ENCODE measurements at places on chromosomes 5 and 9. TPM values are rescaled to one million over a fixed set of nuclear protein-coding genes. Genes with fewer than 3 reads are reported as not detected.
A peak's percentile ranks its signal among the peaks of the same experiment; 100 is the strongest.

GRCh38 chr9:128917151-128917849, 3.5 kb upstream of the PHYHD1 start:
- DNase-seq: no peak

SERF1B gene
- total RNA-seq: 21.5 TPM

DNA sequence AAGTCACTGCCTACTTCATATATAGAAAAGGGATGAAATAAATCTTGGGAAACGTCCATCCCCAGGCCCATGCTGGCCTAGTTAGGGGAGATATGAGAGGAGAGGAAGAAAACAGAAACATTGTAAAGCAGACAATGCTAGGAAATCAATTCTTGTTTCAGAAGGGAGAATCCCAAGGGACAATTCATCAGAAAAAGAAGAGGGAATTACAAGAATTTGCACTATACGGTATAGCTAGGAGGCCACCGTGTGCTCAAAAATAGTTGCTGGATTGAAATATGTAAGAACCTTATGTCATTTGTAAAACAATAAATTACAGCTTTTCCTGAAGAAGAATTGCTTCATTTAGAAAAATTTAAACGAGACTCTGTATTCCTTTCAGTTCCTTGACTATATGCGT, 8.3 kb upstream of the SHC3 start:
- no peak for DNase-seq

GRCh38 chr5:155017610-155018009, 4.1 kb downstream of the KIF4B start:
- DNase-seq: peak; percentile 10

C9orf50 gene
- not detected for total RNA-seq

- DNase-seq: no peak
Measured at GRCh38 chr9:14320271-14321181, 6.6 kb upstream of the NFIB start.

DNA sequence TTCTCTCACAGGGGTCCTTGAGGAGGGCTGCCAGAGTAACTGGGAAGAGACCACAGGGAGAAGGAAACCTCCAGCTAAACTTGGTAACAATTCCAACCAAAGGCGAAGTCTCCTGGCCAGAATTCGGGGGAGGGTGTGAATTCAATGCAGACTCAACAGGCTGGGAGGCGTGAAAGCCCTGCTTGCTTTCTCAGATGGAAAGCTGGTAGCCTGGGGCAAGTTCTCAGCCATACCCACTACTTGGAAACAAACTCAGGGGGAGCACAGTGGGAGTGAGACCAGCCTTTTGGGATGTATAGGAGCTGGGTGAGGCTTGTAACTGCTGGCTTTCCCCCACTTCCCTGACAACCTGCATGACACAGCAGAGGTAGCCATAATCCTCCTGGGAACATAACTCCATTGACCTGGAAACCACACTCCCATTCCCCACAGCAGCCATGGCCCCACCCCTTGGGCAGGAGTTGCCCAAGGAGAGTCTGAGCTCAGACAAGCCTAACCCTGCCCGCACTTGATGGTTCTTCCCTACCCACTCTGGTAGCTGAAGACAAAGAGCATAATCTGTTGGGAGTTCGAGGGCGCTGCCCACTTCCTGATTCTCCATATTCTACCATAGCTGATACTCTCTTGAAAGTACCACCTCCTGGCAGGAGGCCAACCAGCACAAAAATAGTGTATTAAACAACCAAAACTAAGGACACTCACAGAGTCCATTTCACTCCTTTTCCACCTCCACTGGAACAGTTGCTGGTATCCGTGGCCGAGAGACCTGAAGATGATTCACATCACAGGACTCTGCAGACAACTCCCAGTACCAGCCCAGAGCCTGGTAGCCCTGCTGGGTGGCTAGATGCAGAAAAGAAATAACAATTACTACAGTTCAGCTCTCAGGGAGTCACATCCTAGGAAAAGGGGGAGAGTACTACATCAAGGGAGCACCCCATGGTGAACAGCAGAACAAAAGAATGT, 123.8 kb downstream of the FAM170A start:
- DNase-seq: no peak

SOHLH1 gene
- not detected for total RNA-seq

CLIC3 gene
- total RNA-seq: 0.27 TPM

DNA sequence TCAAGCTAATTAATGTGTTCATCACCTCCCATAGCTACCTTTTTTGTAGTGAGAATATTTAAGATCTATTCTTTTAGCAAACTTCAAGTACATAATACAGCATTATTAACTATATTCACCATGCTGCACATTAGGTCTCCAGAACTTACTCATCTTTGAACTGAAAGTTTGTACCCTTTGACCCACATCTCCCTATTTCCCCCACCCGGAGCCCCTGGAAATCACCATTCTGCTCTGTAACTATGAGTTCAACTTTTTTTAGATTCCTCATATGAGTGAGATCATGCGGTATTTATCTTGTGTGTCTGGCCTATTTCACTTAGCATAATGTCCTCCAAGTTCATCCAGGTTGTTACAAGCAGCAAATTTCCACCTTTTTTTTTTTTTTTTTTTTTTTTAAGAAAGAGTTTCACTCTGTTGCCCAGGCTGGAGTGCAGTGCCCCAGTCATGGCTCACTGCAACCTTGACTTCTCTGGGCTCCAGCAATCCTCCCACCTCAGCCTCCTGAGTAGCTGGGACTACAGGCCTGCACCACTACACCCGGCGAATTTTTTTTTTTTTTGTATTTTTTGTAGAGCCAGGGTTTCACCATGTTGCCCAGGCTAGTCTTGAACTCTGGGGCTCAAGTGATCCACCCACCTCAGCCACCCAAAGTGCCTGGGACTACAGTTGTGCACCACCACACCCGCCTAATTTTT, 100.4 kb upstream of the SAP30L start:
- DNase-seq: no peak

GRCh38 chr5:3656803-3657202, 61.2 kb downstream of the IRX1 start:
- no peak for DNase-seq

Measured in hematopoietic multipotent progenitor cell (in vitro differentiated cells).